ENCODE measurements at places on chromosomes 13 and 19.

DNA sequence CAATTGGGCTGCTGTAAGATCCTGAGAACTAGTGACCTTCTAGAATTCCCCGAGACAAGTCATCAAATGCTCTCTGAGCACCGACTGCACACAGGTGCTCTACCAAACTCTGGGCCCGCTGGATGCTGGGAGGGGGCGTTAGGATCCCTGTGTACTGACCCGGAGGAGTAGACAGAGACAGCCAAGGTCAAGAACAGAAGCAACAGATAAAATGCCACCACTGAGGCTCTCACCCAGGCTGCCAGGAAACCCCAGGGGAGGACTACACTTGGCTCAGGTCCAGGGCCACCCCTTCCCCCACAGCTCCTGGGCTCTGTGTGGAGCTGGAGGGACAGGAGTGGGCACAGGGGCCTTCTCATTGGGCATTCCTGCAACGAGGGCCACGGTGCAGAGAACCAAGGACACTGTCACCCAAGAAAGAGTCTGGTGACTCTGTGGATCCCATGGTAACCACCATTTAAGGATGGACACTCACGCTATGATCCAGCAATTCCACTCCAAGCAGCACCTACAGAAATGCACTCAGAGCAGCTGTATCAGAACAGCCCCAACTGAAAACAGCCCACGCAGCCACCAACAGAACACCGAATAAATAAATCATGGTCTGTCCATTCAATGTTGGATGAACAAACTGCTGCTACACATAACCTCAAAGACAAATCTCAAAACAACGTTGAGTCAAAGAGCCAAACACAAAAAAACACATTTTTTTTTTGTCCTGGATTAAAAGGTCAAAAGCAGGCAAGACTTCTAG is 16.8 kb upstream of the SLC35E1 start:
- no peak for DNase-seq

DNA sequence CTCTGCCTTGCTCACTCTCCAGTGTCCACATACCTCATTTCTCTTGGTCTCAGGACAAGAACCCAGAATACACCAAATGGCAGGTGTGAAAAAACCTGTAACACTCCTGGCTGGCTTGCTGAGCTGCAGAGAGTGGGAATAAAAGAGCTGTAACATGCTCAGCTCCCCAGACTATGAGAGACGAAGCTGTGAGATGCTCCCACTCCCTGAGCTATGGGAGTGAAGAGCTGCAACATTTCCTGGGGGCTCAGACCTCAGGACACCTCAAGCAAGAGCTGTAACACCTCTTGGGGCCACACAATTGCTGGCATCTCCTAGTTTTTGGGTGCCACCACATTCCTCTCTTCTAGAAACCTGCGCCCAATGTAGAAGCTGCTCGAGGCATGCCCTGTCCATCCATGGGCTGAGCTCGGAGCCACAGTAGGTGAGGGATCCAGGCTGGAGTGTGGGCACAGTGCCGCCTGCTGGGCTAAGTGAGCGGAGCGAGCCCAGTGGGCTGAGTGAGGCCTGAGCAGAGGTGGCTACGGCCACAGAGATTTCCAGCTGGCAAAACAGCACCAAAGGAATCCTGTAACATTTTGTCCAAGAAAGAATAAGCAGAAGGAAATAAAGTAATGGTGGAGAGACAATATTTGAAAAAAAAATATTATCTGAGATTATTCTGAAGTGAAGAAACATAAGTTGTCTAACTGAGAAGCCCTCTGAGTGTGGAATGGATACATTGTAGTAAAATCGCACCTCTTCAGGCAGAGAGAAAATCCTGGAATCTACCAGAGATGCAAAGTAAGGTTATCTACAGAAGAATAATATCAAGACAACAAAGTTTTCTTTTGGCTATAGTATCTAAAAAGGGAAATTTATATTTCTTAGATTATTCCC is 186.2 kb upstream of the PCDH9 start:
- DNase-seq: no peak

DNA sequence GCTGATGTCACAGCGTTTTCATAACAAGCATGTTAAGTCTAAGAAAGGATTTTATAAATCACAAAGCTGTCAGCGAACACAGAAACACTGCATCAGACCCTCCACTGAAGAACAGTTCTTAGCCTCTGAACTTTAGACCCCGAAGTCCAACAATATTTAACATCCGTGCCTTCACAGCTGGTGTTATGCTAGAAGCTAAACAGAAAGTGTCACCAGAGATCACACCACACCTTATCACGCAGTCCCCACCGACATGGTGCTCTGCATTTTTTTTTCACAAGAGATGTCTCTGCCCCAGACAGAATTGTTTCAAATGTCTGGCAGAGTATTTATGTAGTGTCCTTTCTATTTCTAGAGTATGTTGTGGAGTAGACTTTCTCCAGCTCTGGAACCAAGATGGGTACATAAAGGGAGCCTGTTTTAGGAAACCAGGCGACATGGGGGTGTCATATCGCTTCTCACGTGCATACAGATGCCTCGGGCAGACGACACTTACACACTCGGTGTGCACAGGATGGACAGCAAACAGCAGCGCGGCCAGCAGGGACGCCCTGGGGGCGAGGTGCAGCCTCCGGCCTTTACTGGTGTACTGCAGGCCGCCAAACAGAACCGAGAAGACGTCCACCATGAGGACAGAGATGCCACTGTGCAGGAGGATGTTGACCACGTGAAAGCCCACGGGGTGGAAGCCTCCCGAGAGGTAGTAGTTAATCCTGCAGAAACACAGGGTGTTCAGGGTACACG is 12.0 kb downstream of the TMTC4 start:
- DNase-seq: no peak

- no peak for DNase-seq
These were observed 208.5 kb downstream of the TSHZ3 start for GRCh38 chr19:31140717-31141116.
